ENCODE measurements at places on chromosomes 7 and 10.
A peak's percentile ranks its signal among the peaks of the same experiment; 100 is the strongest.

- DNase-seq = no peak
Observed at GRCh38 chr7:112880818-112881418, 90.7 kb upstream of the TMEM168 start.

GRCh38 chr7:131090188-131090587, 237.5 kb upstream of the MKLN1 start:
- no peak for DNase-seq

DNA sequence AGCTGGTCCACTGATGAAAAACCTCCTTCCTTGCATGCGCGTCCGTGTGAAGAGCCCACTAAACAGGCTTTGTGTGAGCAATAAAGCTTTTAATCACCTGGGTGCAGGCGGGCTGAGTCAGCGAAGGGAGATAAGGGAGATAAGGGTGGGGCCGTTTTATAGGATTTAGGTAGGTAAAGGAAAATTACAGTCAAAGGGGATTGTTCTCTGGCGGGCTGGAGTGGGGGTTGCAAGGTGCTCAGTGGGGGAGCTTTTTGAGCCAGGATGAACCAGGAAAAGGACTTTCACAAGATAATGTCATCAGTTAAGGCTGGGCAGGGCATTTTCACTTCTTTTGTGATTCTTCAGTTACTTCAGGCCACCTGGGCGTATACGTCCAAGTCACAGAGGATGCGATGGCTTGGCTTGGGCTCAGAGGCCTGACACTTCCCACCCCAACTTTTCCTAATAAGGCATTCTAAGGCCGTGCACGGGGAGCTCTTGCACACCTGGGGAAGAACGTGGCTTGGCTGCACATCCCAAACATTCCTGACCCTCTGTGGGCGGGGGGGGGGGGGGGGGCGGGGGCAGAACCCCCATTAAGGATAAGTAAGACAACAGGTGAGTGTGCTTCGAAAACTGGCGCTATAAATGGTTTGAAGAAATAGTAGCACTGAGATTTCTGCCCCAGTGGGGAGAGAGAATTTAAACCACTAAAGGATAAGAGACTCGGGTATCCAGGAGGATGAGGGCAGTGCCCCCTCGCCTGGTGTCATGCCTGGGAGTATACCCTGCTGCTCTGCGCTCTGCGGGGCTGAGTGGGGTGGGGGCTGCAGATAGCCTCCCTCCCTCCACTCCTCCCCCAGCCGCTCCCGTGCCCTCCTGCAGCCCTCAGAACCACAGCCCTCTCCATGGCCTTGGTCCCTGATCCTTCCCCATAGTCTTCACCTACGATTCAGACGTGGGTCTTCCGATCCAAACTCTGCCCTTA, 217.6 kb downstream of the MLLT10 start:
- DNase-seq = no peak

GRCh38 chr10:124423813-124424212, 5.1 kb upstream of the OAT start:
- DNase-seq = no peak

DNA sequence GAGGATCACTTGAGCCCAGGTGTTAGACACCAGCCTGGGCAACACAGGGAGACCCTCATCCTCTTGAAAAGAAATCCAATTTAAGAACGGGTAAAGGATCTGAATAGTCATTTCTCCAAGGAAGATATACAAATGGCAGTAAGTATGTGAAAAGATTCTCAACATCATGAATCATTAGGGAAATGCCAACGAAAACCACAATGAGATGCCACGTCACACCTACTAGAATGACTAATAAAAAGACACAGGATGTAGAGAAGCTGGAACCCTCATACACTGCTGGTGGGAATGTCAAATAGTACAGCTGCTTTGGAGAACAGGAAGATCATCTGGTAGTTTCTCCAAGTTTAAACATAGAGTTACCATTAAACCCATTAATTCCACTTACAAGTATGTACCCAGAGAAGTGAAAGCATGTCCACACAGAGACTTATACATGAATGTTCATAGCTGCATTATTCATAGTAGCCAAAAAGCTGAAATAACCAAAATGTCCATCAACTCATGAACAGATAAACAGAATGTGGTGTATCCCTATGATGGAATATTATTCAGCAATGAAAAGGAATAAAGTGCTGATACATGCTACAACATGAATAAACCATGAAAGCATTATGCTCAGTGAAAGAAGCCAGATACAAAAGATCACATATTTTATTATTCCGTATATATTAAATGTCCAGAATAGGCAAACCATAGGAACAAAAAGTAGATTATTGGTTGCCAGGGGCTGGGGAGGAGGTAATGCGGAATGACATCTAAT, 13.1 kb upstream of the ZMIZ2 start:
- no peak for DNase-seq

DNA sequence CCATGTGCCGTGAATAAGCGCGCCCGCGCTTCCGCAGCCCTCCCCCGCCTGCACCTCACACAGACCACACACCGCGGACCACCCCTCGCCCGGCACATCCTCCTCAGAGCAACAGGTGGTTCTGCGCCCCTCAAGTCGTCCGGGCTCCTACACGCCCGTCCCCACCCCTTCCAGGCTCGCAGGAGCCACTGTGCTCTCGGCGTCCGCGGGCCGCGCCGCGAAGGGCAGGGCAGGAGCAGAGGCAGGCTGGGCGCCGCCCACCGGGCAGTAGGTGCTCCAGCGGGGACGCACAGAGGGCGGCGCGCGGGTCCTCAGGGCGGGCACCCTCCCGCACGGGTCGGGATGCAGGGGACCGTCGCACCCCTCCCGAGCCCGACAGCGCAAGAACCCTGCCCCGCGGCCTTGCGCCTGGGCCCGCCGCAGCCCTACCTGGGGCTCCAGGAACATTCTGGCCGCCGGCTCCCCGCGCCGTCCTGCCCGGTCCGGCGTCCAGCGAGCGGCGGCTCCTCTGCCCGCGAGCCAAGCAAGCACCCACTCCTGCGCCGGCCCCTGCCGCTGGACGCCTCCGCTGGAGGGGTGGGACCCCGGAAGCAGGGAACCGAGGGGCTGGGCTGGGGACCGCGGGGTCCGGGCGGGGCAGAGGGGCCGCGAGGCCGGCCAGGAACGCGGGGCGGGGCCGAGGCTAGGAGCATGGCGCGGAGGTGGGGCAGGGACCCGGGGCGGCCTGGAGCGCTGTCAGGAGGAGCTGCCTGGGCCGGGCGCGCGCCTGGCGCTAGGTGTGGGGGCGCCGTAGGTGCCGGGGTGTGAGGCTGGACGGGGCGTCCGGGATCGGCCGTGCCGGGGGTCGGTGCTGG, 37.4 kb downstream of the RASGEF1A start:
- DNase-seq = peak; percentile 51

All from activated gamma-delta T cell (primary cell).